ENCODE measurements at places on chromosomes 1 and 21. TPM values are rescaled to one million over a fixed set of nuclear protein-coding genes. Genes with fewer than 3 reads are reported as not detected.

The CCDC17 gene
- 4.5 TPM for total RNA-seq

- no peak for DNase-seq
Observed at GRCh38 chr1:39729030-39729429, 9.7 kb upstream of the PPIE start.

DNA sequence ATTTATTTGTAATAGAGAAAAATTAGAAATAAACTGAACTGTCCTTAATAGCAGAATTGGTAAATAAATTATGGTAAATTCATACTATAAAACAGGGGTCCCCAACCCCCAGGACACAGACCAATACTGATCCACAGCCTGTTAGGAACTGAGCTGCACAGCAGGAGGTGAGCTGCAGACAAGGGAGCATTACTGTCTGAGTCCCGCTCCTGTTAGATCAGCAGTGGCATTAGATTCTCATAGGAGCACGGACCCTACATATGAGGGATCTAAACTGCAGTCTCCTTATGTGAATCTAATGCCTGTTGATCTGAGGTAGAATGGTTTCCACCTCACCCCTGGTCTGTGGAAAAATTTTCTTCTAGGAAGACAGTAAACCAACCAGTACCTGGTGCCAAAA lies 7.5 kb downstream of the WDR47 start:
- DNase-seq = no peak

DNA sequence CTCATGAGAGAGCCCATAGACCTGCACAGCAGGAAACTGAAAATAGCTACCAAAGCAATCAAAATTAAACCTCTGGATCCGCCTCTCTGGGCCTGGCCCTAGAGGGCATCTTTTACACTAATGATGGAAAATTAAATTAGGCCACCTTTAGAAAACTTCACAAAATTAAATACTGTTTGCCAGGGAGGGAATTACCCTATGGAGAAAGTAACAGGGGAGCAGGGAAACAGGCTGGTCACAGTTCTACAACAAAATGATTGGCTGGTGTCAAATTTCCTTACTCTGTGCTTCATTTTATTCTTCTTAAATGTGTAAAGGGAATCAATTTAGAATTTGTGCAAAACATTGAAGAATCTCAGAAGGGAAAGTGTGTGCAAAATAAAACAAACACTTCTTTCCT lies 62.4 kb downstream of the SPATA46 start:
- no peak for DNase-seq

GRCh38 chr1:184823080-184823479 lies 68.4 kb upstream of the EDEM3 start:
- DNase-seq = no peak

GRCh38 chr1:176068901-176069300 lies 138.2 kb downstream of the COP1 start:
- no peak for DNase-seq

DNA sequence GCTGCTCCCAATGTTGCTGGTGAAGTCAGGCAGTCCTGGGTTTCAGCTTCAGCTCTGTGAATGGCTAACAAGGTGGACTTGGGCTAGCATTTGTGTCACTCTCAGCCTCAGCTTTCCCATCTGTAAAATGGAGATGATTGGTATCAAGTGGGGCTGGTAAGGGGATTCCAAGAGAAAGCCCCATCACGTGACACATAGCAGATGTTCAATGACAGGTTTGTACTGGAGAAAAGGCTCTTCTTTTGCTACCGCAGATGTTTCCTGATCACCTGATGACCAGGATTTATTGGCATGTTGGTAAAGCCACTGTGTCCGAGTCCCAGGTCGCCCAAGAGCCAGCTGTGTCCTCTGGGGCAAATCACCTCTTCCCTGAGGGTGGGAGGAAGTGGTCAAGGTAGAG lies 335.0 kb downstream of the MATN1 start:
- DNase-seq = no peak

All from breast epithelium (tissue), 4 donors.